ENCODE measurements at places on chromosomes 13 and 19.

DNA sequence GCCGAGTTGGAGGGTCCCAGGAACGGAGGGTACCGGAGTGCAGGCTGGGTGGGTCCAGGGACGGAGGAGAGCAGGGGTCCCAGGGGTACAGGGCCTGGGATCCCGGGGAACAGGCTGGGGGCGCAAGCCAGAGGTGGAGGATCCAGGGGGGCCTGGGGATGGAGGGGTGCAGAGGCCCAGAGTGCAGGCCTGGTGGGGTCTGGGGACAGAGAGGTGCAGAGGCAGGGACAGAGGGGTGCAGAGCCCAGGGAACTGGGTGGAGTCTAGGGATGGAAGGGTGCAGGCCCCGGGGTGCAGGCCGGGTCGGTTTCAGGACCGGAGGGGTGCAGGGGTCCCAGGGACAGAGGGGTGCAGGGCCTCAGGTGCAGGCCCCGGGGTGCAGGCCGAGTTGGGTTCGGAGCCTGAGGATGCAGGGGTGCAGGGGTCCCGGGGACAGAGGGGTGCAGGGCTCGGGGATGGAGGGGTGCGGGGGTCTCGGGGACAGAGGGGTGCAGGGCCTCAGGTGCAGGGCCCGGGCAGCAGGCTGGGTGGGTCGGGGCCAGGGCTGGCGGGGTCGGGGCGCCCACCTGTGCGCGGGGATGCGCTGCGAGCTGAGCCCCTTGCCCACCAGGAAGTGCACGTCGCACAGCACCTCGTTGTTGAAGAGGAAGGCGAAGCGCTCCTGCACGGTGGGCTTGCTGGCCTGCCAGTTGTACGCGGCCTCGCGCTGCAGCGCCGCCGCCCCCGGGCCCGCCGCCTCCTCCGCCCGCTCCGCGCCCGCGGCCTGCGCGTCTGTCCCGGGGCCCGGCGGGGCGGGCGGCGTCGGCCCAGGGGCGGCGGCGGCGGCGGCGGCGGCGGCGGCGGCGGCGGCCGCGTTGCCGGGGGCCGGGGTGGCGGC lies 545 bp downstream of the BTBD2 start:
- DNase-seq: peak; percentile 37

DNA sequence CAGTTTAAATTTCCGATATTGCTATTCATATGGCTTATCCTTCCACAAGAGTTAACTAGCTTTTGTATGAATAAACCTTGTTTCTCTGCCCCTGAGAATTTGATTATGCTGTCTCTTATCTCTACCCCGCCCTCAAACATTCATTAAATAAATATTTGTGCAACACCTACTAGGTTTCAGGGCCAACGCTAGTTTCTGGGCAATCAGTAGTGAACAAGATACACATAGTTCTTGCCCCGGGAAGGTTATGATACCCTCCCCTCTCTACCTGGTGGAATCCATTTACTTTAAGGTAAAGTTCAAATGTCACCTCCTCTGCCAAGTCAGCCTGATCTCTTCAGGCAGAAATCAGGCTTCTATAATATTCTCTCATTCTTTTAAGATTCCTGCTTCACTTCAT lies 16.6 kb upstream of the USP12 start:
- DNase-seq: no peak

GRCh38 chr19:18167975-18168645 lies 5.5 kb upstream of the IFI30 start:
- peak; percentile 75 for DNase-seq

GRCh38 chr13:84399320-84400085 lies 517.2 kb upstream of the SLITRK1 start:
- DNase-seq: no peak

GRCh38 chr13:65336087-65336749 lies 1893.9 kb downstream of the PCDH9 start:
- no peak for DNase-seq
